HepG2 (cell line): ENCODE measurements at places on chromosomes 6 and 20. TPM values are rescaled to one million over a fixed set of nuclear protein-coding genes. Genes with fewer than 3 reads are reported as not detected.

DNA sequence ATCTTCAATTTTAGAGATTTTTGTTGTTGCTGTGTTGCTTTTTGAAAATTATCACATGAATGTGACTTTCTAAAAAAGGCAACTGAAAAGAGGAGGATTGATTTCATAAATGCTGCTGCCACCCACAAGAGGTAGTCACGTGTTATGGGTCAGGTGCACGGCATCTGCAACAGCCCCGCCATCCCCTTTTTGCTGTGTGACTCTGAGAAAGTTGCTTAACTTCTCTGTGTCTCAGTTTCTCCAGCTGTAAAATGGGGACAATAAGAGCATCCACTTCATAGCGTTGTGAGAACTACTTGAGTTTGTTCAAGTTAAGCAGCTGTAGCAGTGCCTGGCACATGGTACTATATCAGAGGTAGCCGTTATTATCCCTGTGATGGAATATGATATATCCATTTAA is 10.7 kb downstream of the CCN5 start:
- H3K27ac ChIP-seq, result no peak overlapping the region
- DNase-seq, result no peak
- no peaks in the 10 kb centered on the region for H3K4me1 ChIP-seq
- H3K36me3 ChIP-seq, result no peaks in the 10 kb centered on the region
- H3K27me3 ChIP-seq, result no peaks in the 10 kb centered on the region

The BPIFA2 gene
- total RNA-seq, result not detected in 2 replicates

- H3K4me3 ChIP-seq, result no peak overlapping the region
- H3K4me1 ChIP-seq, result no peaks in the 10 kb centered on the region
- H3K36me3 ChIP-seq, result no peaks in the 10 kb centered on the region
- no peak overlapping the region for H3K27ac ChIP-seq
These were observed 70.2 kb downstream of the RIN2 start for GRCh38 chr20:19828232-19828631.

The ANKS1A gene
- total RNA-seq, result 14.5 and 15.1 TPM in 2 replicates

- no peak overlapping the region for H3K27ac ChIP-seq
- DNase-seq, result no peak
- H3K36me3 ChIP-seq, result no peaks in the 10 kb centered on the region
- H3K27me3 ChIP-seq, result peaks cover 4% of the 10 kb centered on the region; the same call in 2 of the 3 replicates
- H3K4me1 ChIP-seq, result no peaks in the 10 kb centered on the region
- no peak overlapping the region for H3K4me3 ChIP-seq
These were observed 29.7 kb downstream of the MYB start for GRCh38 chr6:135210632-135211305.

The SUPT3H gene
- total RNA-seq, result 11.9 and 13.1 TPM in 2 replicates

- no peak overlapping the region for H3K27ac ChIP-seq
- no peak for DNase-seq
- H3K4me1 ChIP-seq, result no peaks in the 10 kb centered on the region
- no peak overlapping the region for H3K4me3 ChIP-seq
- H3K36me3 ChIP-seq, result no peaks in the 10 kb centered on the region
These were observed 95.8 kb downstream of the ERMARD start for GRCh38 chr6:169847141-169847674.

DNA sequence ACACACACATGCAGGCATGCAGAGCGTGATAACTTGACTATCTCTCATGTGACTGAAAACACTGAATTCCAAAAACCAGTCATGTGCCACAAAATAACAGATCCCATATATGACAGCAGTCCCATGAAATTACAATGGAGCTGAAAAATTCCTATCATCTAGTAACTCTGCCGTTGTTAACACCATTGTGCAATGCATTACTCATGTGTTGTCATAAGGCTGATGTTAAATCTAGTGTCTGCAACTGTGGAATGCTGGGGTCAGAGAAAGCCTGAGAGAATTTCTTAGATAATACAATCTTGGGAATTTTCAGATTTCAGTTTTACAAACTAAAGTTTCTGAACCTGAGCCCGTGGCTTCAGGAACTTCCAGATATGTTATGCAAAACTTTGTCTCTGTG is 70.2 kb downstream of the LYRM4 start:
- H3K4me1 ChIP-seq, result peaks cover 14% of the 10 kb centered on the region
- 0 out of 3 replicates have a peak, but pooled peaks cover 13% of the 10 kb centered on the region for H3K36me3 ChIP-seq
- no peaks in the 10 kb centered on the region for H3K27me3 ChIP-seq
- peak; percentile 89 for DNase-seq

The CFB gene
- total RNA-seq, result 71.1 and 171 TPM in 2 replicates

The KHDRBS2 gene
- total RNA-seq, result not detected in 2 replicates

The CCN6 gene
- total RNA-seq, result not detected in 2 replicates

The KCNK16 gene
- not detected in 2 replicates for total RNA-seq

GRCh38 chr6:169341706-169342105 is 88.1 kb upstream of the THBS2 start:
- no peak overlapping the region for H3K4me3 ChIP-seq
- no peak overlapping the region for H3K27ac ChIP-seq
- no peaks in the 10 kb centered on the region for H3K36me3 ChIP-seq

GRCh38 chr6:12047304-12047703 is 35.2 kb downstream of the HIVEP1 start:
- DNase-seq, result no peak
- H3K27me3 ChIP-seq, result no peaks in the 10 kb centered on the region
- peaks cover 8% of the 10 kb centered on the region for H3K4me1 ChIP-seq
- H3K4me3 ChIP-seq, result no peak overlapping the region
- no peak overlapping the region for H3K27ac ChIP-seq

The SALL4 gene
- total RNA-seq, result 0.17 and 0.33 TPM in 2 replicates

DNA sequence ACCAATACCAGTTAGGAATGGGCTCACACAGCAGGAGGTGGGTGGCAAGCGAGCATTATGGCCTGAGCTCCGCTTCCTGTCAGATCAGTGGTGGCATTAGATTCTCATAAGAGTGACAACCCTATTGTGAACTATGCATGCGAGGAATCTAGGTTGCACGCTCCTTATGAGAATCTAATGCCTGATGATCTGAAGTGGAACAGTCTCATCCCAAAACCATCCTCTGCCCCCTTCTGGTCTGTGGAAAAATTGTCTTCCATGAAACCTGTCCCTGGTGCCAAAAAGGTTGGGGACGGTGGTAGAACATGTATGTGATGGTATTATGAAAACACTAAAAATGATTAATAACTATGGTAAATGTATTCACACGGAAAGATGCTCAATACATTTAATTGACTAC is 99.7 kb upstream of the HIVEP1 start:
- no peak overlapping the region for H3K4me3 ChIP-seq
- no peak for DNase-seq
- H3K27me3 ChIP-seq, result no peaks in the 10 kb centered on the region

GRCh38 chr6:25922301-25922700 is 8.2 kb downstream of the SLC17A2 start:
- DNase-seq, result no peak
- peaks cover 14% of the 10 kb centered on the region for H3K4me1 ChIP-seq
- no peak overlapping the region for H3K4me3 ChIP-seq
- peaks cover 13% of the 10 kb centered on the region; the same call in 2 of the 3 replicates for H3K36me3 ChIP-seq

- H3K4me1 ChIP-seq, result peaks cover 21% of the 10 kb centered on the region
- no peak overlapping the region for H3K4me3 ChIP-seq
- no peak overlapping the region for H3K27ac ChIP-seq
These were observed 321.6 kb downstream of the ZFAND3 start for GRCh38 chr6:38141085-38141484.

- no peak for DNase-seq
- H3K4me3 ChIP-seq, result no peak overlapping the region
- peaks cover 10% of the 10 kb centered on the region for H3K4me1 ChIP-seq
These were observed 64.5 kb upstream of the HIVEP1 start for GRCh38 chr6:11947575-11947974.

The RPN2 gene
- total RNA-seq, result 284 and 587 TPM in 2 replicates

DNA sequence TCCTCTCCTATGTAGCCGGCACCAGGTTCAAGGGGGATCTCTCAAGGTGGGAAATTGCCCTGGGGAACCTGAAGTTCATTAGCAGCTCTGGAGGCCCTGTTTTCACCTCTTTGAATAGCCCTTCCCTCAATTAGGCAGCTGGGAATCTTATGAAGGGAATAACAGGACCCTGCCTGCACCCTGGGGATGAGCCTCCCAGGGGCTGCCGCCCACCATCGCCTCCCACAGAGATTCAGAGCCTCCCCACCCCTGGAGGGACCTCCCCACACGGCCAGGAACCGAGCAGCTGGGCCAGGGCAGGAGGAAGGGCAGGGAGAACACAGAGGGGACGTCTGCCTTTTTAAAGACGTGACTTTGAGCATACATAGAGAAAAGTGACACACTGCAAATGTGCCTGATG is 4.6 kb upstream of the EEF1A2 start:
- H3K4me3 ChIP-seq, result no peak overlapping the region
- no peak overlapping the region for H3K27ac ChIP-seq
- no peaks in the 10 kb centered on the region for H3K36me3 ChIP-seq
- peaks cover 26% of the 10 kb centered on the region; the same call in 1 of the 2 replicates for H3K27me3 ChIP-seq
- no peaks in the 10 kb centered on the region for H3K4me1 ChIP-seq
- DNase-seq, result no peak

The SIRPB1 gene
- 0.98 and 1.4 TPM in 2 replicates for total RNA-seq

The RBM24 gene
- 1.2 and 1.5 TPM in 2 replicates for total RNA-seq

DNA sequence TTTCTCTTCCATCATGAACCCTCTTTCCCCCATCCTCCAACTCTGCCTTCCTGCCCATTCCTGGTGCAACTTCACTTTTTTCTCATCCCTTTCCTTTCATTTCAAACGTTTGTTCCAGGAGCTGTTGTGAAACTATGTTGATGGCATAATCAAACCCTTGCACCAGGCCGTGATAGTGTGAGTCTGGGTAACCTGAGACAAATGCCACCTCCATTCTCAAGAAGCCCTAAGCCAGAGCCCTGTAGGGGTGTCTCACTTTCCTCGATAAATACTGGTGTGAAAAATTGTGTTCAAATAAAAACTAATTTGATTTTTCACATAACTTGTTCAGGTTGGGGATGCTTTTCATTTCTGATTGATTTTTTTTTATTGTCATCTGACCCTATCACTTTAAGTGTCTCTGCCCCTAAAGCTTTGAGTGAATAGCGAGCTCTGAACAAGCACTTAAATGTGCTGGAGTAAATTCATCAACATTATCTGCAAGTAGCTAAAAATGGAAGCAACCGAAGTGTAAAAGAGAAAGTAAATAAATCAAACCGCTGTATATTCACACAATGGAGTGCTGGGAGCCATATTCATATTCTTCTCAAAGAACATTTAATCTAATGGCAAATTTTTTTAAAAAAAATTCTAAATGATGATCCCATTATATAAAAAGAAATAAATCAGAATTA is 303.1 kb upstream of the CDYL start:
- H3K27ac ChIP-seq, result no peak overlapping the region
- H3K4me3 ChIP-seq, result no peak overlapping the region
- no peaks in the 10 kb centered on the region for H3K27me3 ChIP-seq
- DNase-seq, result no peak
- no peaks in the 10 kb centered on the region for H3K4me1 ChIP-seq
- no peaks in the 10 kb centered on the region for H3K36me3 ChIP-seq

The TDRD6 gene
- not detected in 2 replicates for total RNA-seq

The AGER gene
- total RNA-seq, result 0.41 and 1.9 TPM in 2 replicates

The CNBD2 gene
- 12.4 and 13.8 TPM in 2 replicates for total RNA-seq

DNA sequence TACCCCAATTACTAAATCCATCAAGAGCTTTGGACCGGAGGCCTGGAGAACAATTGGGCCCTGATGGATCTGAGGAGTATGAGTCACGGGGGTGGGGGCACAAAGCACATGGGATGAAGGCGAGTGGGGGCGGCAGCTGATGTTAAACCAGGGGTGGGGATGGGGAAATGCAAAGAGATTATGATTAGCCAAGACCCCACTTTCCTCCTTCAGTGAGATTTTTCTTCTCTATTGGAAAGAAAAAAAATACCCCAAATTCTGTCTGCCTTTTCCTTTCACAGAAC is 57.9 kb downstream of the ARHGAP40 start:
- no peak overlapping the region for H3K4me3 ChIP-seq
- H3K4me1 ChIP-seq, result peaks cover 18% of the 10 kb centered on the region
- peaks cover 32% of the 10 kb centered on the region for H3K27me3 ChIP-seq
- H3K36me3 ChIP-seq, result no peaks in the 10 kb centered on the region
- H3K27ac ChIP-seq, result no peak overlapping the region

- no peak overlapping the region for H3K4me3 ChIP-seq
- no peaks in the 10 kb centered on the region for H3K27me3 ChIP-seq
- H3K27ac ChIP-seq, result no peak overlapping the region
- H3K36me3 ChIP-seq, result no peaks in the 10 kb centered on the region
These were observed 427.1 kb upstream of the NOX3 start for GRCh38 chr6:155882527-155883333.

The RNASET2 gene
- 22.4 and 44.6 TPM in 2 replicates for total RNA-seq

The ATP9A gene
- total RNA-seq, result 11.0 and 11.8 TPM in 2 replicates

DNA sequence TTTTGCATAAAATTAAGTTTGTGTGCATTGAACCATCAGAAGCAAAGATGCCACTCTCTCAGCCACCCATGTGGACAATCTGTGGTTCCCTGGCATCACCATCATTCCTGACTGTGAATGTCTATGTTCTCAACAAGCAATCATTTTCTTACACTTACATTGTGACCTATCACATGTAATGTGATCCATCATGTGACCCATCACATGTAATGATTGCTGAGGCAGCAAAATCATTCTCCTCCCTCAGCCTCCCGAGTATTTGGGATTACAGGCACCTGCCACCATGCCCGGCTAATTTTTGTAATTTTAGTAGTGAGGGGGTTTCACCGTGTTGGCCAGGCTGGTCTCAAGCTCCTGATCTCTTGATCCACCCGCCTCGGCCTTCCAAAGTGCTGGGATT is 22.0 kb upstream of the ZNF133 start:
- no peak overlapping the region for H3K27ac ChIP-seq
- H3K4me1 ChIP-seq, result 0 out of 2 replicates have a peak, but pooled peaks cover 12% of the 10 kb centered on the region
- peaks cover 12% of the 10 kb centered on the region for H3K27me3 ChIP-seq

DNA sequence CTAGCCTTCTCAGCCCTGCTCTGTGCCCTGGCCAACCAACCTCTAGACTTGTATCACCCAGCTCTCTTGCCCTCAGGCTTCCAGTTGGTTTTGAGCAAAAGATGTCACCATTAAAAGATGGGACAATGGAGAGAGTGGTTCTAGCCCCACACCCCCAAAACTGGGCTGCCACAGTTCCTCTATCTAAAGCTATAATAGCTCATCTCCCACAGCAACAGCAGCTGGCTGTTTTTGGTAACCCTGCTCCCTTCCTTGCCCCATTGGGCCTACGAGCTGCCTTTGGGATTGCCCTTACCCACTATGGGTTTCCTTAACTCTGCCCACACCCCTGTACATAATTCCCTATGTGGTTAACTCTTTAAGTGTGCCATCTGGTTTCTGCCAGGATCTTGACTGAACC is 7.6 kb upstream of the SRSF3 start:
- peaks cover 10% of the 10 kb centered on the region; the same call in 1 of the 2 replicates for H3K4me1 ChIP-seq
- no peak for DNase-seq
- no peaks in the 10 kb centered on the region for H3K36me3 ChIP-seq
- H3K4me3 ChIP-seq, result no peak overlapping the region
- H3K27me3 ChIP-seq, result no peaks in the 10 kb centered on the region

The MCHR2 gene
- not detected in 2 replicates for total RNA-seq

DNA sequence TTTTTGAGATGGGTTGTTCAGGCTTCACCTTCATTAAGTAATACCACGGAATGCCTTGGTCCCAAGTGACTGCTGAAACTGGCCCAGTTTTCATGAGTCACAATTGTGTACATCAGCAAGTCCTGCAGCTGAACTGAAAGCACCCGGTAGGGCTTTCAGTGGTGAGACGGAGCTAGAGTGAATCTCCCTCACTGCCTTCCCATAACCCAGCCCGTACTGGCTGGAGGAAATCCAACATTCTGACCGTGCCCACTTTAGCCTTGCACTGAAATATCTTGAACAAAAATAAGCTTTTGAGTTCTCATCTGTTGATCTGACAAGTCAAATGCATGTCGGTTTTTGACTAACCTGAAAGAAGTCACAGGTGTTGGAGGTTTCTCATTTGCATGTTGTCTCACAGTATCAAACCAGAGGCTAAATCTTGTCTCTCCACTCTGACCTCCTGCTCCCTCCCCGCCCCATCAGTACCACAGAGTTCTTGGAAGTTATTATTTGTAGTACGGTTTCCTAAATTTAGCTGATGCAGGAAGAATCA is 35.9 kb downstream of the DUSP22 start:
- no peak for DNase-seq
- H3K27me3 ChIP-seq, result no peaks in the 10 kb centered on the region
- no peak overlapping the region for H3K27ac ChIP-seq
- H3K4me1 ChIP-seq, result peaks cover 7% of the 10 kb centered on the region; the same call in 1 of the 2 replicates
- no peak overlapping the region for H3K4me3 ChIP-seq

The CALHM5 gene
- total RNA-seq, result not detected in 2 replicates
